ENCODE measurements at places on chromosomes 7 and 10.

DNA sequence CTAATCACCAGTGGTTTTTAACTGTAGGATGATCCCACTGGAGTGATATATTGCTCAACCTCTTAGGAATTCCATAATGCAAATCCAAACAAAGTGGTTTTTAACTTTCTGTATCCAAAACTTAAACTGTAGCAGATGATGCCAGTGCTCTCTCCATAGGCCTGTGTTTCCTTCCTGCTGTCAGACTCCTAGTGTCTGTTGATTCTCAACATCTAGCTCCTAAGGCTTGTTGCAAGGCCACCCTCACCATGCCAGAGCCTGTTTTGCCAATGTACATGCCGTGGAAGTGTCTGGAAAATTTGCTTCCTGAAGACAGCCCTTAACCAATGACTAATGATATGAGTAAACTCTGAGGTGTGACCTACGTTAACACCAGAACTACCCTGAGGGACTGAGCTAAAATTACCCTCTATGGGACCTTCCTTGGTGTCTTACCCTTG is 39.3 kb downstream of the C1GALT1 start:
- DNase-seq, result peak; percentile 16

DNA sequence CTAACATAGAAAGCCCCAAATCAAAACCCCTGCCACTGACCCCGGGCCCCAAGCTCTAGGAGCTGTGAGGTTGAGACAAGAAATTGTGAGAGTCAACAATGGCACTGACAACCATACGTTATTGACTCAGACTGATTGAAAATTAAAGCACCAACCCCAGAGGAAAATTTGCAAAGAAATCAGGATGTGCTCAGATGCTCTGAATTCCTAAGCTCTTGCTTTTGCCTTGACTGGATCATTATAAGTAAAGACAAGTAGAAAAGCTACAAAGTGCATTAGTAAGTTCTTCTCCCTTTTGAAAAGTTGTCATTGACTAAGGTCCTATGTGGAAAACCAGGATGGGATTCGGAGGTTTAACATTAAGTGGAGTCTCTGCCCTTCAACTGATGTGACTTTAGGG is 130.2 kb downstream of the SAMD9 start:
- no peak for DNase-seq

GRCh38 chr7:135712182-135712782 is 15.7 kb downstream of the SLC13A4 start:
- no peak for DNase-seq

DNA sequence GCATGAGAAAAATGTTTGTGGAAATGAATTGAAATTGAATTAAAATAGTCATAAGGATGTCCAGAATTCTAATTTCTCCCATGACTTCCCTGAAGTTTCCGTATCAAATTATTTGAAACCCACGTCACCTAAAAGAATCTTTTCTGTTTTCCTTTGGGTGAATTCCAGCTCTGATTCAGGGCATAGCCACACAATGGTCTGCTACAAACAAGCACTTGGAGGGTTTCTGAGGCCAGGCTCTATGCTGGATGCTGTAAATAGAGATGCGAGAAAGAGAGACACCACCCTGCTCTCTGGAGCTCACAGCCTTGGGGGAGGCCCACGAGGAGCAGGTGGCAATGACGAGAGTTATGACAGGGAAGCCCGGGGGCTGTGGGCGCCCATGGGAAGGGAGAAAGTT is 33.6 kb downstream of the GHRHR start:
- no peak for DNase-seq

- no peak for DNase-seq
These were observed 473.5 kb upstream of the AKR1E2 start for GRCh38 chr10:4352414-4352961.

- no peak for DNase-seq
These were observed 24.0 kb downstream of the PKD1L1 start for GRCh38 chr7:47924266-47924665.

GRCh38 chr10:75709245-75709644 is 277.8 kb downstream of the LRMDA start:
- DNase-seq, result no peak

DNA sequence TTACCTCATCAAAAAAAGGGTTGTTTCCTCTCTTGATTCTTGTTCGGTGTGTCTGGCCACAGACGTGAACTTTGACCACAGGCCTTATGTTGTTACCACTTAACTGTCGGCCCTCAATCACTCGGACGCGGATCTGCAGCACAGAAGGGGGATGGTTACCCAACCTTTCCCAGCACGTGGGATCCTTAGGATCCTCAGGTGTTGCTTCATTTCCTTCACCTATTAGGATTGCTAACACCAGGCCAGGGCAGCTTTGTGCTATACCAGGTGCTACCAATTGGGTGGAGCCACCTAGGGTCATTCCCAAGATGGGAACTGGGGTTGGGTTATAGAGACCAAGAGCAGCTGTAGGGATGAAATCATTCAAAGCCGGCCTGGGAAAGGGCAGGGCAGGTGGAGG is 73.4 kb downstream of the MYOF start:
- no peak for DNase-seq

- DNase-seq, result no peak
These were observed 31.6 kb downstream of the ADRA2A start for GRCh38 chr10:111108441-111108840.

- DNase-seq, result no peak
These were observed 28.5 kb downstream of the CXCL12 start for GRCh38 chr10:44356139-44357022.

- DNase-seq, result no peak
These were observed 111.6 kb downstream of the SGMS1 start for GRCh38 chr10:50512214-50512595.

DNA sequence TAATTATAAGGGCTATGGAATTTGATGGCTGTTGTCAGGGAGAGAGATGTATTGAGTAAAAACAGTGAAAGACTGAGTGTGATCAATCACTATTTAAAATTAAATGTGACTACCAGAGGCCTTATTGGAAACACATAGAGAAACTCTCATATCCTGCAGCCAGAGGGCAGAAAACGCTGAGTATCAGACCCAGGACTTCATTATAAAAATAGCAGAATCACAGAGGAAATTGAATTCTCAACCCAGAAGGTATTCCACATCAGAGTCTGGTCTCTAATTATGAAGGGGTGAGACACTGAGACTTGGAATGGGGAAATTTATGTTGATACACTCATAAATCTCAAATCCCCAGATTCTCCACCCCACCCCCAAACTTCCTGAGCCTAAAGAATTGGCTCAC is 69.5 kb upstream of the IL6 start:
- no peak for DNase-seq

- no peak for DNase-seq
These were observed 15.3 kb upstream of the ASB4 start for GRCh38 chr7:95470452-95470851.

- no peak for DNase-seq
These were observed 515 bp downstream of the FAM149B1 start for GRCh38 chr10:73168465-73168803.

GRCh38 chr10:43395571-43396060 is 13.4 kb downstream of the HNRNPF start:
- no peak for DNase-seq

DNA sequence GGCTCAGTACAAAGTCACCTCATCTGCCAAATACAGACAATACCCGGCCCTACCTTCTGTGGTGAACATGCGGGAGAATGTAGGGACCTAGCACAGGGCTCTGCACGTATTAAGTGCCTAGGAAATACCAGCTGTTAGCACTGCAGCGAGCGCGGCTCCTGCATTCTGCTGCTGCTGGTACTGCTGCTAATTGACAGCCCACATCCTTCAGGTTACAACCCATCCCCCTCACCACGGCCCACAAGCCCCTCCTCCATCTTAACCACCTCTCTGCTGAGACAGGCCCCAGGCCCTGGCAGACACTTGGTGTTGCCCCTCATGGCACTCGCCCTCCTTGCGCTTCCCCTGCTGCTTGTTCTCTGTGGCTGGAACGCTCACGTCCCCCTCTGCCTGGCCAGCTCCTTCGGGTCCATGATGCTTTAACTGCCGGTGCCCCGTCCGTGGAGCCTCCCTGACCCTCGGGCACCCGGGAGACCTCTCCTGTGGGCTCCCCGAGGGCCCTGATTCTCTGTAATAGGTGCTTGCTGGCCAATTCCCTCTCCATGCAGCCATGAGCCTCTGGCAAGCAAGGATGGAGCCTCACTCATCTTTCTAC is 53.3 kb upstream of the LOXL4 start:
- DNase-seq, result no peak

DNA sequence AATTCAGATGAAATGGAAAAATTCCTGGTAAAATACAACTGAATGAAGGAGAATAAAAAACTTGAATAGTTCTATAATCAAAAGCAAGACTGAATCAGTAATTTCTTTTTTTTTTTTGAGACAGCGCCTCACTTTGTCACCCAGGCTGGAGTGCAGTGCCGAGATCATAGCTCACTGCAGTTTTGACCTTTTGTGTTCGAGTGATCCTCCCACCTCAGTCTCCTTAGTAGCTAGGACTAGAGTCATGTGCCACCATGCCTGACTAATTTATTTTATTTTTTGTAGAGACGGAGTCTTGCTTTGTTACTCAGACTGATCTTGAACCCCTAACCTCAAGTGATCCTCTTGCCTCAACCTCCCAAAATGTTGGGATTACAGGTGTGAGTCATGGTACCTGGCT is 26.1 kb downstream of the SYPL1 start:
- no peak for DNase-seq

- DNase-seq, result no peak
These were observed 160.9 kb upstream of the FZD8 start for GRCh38 chr10:35803046-35803445.

DNA sequence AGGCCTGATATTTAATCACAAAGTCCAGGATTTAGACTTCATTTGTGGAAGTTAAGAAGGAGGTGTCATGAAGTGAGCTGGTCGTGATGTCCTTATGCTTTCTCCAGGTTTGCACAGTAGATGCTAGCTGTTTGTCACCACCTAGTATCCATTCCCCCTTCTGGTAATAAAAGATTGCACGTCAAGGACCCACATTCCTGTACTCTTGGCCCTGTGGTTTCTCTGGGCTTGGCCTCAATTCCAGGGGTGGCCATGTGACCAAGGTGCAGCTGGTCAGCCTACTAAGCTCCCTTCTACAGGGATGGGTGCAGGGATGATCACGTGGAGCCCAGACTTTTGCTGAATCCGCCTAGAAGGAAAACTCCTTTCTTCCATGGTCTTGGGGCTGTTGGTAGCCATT is 16.5 kb downstream of the NPS start:
- DNase-seq, result no peak

DNA sequence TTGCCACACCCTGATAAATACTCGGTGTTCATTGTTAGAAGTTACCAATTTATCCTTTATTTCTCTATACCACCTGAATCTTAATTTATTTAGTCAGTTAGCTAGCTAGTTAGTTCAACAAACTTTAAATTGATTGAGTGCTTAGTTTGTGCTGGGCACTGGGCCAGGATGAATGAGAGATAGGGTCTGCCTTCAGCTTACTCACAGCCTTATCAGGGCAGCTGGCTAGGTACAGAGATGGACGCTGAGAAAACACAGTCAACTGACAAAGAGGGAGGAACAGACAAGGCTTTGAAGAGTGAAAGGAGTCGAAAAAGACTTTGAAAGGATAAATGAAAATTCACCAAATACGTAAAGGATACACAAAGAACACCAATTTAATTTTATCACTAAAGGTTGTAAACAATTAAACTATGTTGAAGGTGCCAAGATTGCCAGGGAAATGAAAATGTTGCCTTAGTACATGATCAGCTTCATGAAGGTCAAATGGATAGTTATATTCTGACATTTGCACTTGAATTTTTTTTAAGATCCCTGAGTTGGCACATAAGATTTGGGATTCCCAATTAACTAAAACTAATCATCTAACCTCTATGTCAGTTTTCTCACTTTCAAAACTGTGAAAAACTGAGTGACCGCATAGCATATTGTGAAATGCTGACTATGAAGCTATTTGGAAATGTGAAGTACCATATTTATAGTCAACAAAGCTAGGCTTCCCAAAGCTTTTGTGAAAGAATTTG is 2.1 kb downstream of the CAV2 start:
- DNase-seq, result no peak

- no peak for DNase-seq
These were observed 7.4 kb downstream of the PTPN12 start for GRCh38 chr7:77544518-77544917.

DNA sequence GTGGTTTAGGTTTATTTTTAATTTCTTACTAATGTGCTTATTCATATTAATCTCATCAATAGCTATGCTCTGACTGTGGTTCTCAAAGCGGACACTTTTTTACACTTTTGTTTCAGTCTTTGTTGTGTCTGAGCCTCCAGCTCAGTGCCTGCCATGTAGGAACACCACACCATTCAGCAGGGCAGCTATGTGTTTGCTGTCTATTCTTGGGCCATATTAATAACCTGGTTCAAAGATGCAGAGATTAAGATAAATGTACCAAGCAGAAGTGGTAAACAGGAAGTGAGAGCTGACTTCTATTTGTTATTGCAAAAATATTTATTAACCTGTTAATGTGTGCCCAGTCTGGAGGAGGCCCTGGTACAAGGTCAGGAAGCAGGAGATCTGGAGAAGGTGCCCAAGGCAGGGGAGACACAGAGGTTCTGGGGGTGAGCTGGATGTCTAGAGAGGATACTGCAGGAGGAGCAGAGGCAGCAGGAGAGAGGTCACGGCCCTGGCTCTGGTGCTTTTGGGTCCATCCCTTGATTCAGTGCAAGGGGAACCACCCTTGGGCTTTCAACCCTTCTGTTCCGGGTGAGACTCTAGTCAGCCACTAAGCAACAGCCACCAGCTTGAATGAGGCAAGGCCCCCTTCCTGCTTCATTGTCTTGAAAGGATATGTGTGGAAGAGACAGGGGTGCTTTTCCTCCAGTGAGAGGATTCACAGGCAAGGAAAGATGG is 1.9 kb downstream of the TBXAS1 start:
- no peak for DNase-seq

DNA sequence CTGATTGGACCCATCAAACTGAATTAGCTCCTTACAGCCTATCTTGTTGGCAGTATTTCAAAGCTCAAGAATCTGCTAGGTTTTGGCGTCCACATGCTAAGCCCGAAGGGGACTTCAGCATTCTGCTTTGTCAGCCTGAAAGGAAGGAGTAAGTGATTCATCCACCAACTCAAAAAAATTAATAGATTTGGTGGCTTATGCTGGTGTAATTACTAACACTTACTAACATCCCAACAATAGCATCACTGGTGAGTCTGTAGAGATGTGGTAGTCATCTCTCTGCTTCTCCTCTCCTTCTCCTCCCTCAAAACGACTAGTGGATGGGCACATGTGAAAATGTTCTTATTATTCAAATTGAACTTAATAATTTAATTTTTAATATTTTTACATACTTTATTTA is 53.8 kb upstream of the EGR2 start:
- no peak for DNase-seq

DNA sequence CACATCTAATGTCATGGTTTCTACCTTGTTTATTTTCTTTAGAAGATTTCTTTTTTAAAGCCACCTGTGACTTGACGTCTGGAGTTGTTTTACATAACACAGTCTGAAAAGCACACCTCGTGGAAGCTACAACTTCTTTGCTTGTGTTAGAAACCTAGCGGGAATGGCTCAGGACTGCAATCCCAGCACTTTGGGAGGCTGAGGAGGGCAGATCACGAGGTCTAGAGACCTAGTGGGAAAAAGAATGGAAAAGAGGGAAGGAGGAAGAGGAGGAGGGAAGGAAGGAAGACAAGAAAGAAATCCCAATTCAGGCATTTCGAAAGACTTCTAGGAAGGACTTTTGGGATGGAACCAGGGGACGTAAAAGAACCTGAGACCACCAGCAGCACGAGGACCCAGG is 146.3 kb upstream of the CELF2 start:
- DNase-seq, result no peak

All from fibroblast of the conjunctiva (primary cell).